ENCODE measurements at places on chromosomes 6 and 20. TPM values are rescaled to one million over a fixed set of nuclear protein-coding genes. Genes with fewer than 3 reads are reported as not detected.
A peak's percentile ranks its signal among the peaks of the same experiment; 100 is the strongest.

- no peak for DNase-seq
Observed at GRCh38 chr6:113364766-113365165, 492.4 kb upstream of the MARCKS start.

DNA sequence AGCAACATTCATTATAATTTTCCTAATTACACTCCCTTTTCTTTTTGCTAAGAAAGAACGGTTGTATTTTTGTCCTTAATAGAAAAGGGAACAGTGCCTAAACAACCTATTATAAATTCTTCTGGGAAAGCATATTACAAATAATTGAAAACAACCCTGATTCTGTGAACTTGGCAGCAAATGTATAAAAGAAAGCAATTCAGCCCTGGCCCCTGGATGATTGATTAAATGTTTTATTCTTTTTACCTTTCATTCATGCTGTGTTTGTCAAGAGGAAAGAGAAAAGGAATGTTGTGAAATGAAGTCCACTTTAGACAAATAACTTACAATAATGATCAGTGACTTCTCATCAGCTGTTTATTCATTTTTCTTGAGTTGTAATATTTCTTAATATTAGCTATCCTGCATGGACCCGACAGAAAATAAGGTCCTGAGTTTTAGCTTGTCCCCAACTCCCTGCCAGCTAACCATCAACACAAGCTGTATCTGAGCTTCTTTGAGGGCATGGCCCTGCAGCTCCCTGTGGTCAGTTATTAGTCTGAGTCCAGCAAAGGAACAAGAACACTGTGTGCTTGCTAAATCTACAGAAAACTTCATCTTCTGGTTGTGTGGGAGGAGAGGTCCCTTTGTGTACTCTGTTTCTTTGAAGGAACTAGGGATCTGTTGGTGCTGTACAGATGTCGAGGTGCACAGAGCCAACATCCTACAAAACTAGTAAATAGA, 248.2 kb downstream of the LAMA2 start:
- DNase-seq = peak; percentile 20

Gene HSPA1L
- 3.6 TPM for total RNA-seq

- peak; percentile 43 for DNase-seq
Observed at GRCh38 chr6:108526739-108527174, 34.0 kb upstream of the FOXO3 start.

Gene SLC22A2
- not detected for total RNA-seq

DNA sequence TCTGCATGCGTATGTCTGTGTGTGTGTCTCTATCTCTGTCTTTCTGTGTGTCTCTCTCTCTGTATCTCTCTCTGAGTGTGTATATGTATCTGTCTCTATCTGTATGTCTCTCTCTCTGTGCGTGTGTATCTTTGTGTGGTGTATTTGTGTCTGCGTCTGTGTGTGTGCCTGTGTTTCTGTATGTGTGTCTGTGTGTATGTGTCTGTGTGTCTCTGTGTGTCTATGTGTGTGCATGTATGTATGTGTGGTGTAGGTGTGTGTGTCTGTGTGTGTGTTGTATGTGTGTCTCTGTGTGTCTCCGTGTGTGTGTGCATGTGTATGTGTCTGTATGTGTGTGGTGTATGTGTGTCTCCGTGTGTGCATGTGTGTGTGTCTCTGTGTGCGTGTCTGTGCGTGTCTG, 243.0 kb upstream of the FOXQ1 start:
- no peak for DNase-seq
